ENCODE measurements at places on chromosomes 13 and 19.

GRCh38 chr13:39510316-39510695, 92.7 kb downstream of the LHFPL6 start:
- DNase-seq: no peak

GRCh38 chr13:21733475-21734263, 62.8 kb downstream of the FGF9 start:
- DNase-seq: no peak

DNA sequence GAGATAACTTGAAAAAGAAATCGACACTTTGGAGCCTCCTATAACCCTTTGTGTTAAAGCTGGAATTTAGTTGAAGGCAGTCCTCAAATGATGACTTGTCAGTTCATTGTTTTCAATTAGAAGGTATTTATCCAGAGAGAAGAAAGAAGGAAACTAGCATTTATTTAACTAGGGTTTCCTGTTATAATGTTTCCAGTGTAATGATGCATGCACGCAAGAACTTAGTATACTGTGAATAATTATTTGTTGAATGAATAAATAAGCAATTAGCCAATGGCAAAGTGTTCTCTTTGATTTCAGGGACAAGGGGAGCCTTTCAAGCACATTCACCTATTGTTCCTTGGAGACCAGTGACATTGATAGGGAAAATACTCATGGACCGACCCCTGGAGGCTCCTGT, 307.4 kb downstream of the KLF5 start:
- no peak for DNase-seq

GRCh38 chr19:5070331-5070730, 101.4 kb downstream of the KDM4B start:
- DNase-seq: no peak

- DNase-seq: no peak
Measured at GRCh38 chr13:26680123-26680450, 80.5 kb downstream of the GPR12 start.

GRCh38 chr13:83819611-83820010, 62.7 kb downstream of the SLITRK1 start:
- DNase-seq: no peak

DNA sequence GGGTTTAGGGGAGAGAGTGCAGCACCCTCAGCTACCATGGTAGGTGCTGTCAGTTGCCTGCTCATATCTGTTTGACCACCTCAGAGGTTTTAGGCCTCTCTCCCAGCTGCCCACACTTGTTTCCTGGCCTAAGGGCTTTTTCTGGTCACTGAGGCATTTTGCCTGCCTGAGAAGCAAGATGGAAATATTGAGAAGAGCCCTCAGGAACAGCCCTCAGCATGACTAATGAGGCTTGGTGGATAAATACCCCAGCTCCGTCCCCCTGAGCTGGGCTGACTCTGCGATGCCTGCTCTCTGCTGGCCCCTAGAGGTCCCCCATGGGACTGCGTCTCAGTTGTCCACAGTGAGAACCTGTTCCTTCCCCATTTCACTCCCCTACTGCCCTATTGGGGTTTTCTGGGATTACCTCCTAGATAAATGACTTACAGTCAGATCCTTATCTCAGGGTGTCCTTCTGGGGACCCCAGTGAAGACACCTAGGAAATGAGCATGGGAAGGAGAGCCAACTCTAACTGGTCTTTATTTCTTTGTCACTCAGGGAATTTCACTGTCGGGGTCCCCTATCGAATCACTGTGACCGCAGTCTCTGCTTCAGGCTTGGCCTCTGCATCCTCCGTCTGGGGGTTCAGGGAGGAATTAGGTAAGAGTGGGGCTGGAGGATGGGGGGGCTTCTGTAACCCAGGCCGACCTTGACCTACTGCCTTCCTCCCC, 13.3 kb downstream of the PALM3 start:
- no peak for DNase-seq

GRCh38 chr13:112057736-112058518, 9.0 kb upstream of the SOX1 start:
- no peak for DNase-seq

GRCh38 chr13:82698383-82698782, 1183.9 kb downstream of the SLITRK1 start:
- no peak for DNase-seq

GRCh38 chr19:13506471-13506820, at the start of gene CACNA1A:
Gene CACNA1A, minus strand, starts transcription at chr19:13506479. Its CDS starts 255 bp downstream, at chr19:13506224.
- no peak for DNase-seq
